ENCODE measurements at places on chromosomes 3 and 15. TPM values are rescaled to one million over a fixed set of nuclear protein-coding genes. Genes with fewer than 3 reads are reported as not detected.

Gene NANOGP8
- not detected for total RNA-seq

Gene SRP14
- 272 TPM for total RNA-seq

Gene TGM4
- 0.09 TPM for total RNA-seq

Gene TMIE
- not detected for total RNA-seq

Gene KBTBD13
- not detected for total RNA-seq

Gene MLF1
- total RNA-seq, result 4.9 TPM

Gene EPB42
- total RNA-seq, result not detected

Gene LTK
- 5.4 TPM for total RNA-seq

Gene FEM1B
- total RNA-seq, result 44.6 TPM

Gene LHFPL4
- total RNA-seq, result not detected

Gene ACKR2
- not detected for total RNA-seq

Gene CYP1A1
- total RNA-seq, result 0.62 TPM

Gene GOLGA8N
- total RNA-seq, result 3.1 TPM

Gene BFSP2
- total RNA-seq, result not detected

Gene PRSS50
- total RNA-seq, result not detected

Gene GOLGA8G
- not detected for total RNA-seq

Gene TLR9
- total RNA-seq, result not detected

Gene VGLL3
- total RNA-seq, result 26.8 TPM

Gene LDHAL6B
- not detected for total RNA-seq

Gene FOXL2
- not detected for total RNA-seq

Gene SEMA5B
- total RNA-seq, result 7.6 TPM

Gene STRA6
- total RNA-seq, result 0.84 TPM

Gene AP3B2
- total RNA-seq, result 22.0 TPM

Gene ADGRG7
- 2.7 TPM for total RNA-seq

Gene GOLGA8O
- not detected for total RNA-seq

Gene ALPK3
- 0.67 TPM for total RNA-seq

Gene HEG1
- 31.8 TPM for total RNA-seq

Gene TAGLN3
- total RNA-seq, result not detected

Data from A673 (cell line).